ENCODE measurements at places on chromosomes 3 and 15. TPM values are rescaled to one million over a fixed set of nuclear protein-coding genes. Genes with fewer than 3 reads are reported as not detected.

The PRSS50 gene
- polyA plus RNA-seq = 3.7 TPM

The LCTL gene
- not detected for polyA plus RNA-seq

The ZCWPW2 gene
- polyA plus RNA-seq = 0.90 TPM

The TNNC1 gene
- 110 TPM for polyA plus RNA-seq

The SLC12A1 gene
- polyA plus RNA-seq = not detected

The ACY1 gene
- polyA plus RNA-seq = 1,228 TPM

The TM4SF18 gene
- not detected for polyA plus RNA-seq

The AADACL2 gene
- polyA plus RNA-seq = not detected

The THAP10 gene
- polyA plus RNA-seq = 0.89 TPM

The CPN2 gene
- polyA plus RNA-seq = not detected

Data from small intestine (tissue), 16 donors.